ENCODE measurements at places on chromosomes 1 and 21.
A peak's percentile ranks its signal among the peaks of the same experiment; 100 is the strongest.

DNA sequence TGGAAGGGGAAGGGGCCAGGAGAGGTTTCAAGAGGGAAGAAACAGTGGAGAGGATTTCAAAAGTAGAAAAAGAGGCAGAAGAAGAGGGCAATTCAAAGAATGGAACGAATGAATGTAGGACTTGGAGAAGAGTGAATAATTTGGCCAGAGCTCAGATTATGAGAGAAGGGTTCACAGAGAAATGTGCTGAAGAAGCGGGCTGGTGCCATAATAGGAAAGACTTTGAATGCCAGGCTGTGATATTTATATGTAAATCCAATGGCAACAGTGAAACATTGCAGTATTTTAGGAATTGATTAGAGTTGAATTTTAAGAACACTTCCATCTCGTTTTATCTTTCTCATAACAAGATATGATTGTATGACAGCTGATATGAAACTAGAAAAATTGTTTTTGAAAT is 36.0 kb upstream of the ANGPTL7 start:
- DNase-seq, result no peak

DNA sequence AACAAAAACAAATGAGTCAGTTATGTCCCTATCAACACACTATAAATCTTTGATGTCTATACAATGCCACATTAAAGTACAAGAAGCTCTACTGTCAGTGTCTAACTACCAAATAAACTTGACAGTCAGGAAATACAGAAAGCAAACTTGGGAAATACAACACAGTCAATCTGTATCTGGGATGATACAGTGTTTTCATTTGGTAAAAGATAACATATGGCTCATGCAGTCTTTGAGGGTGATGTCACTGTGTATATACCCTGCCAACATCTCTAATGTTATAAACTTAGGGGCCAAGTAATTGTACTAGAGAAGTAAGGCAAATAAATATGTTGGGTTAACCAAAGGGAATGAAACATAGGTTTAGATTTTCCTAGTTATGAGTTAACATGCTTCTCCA is 552.5 kb upstream of the ADAMTS5 start:
- no peak for DNase-seq

- no peak for DNase-seq
Observed at GRCh38 chr1:110235181-110235833, 25.2 kb downstream of the KCNC4 start.

DNA sequence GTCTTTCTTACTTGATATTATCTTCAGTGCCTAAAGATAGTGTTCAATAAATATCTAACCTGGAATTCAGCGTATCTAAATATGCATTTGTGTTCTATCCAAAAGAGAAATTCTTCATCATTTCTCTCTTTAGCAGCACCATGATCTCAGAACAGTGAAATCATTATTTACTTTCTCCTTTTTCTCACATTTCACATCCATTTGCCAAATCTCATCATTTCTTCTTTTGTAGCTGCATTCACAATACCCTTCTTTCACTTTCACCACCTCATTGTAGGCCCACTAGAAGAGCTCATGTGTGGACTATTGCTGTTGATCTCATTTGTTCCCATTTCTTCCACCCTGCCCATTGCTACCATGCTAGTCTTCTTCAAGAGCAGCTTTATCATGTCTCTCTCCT is 178.0 kb downstream of the PHTF1 start:
- DNase-seq, result no peak

DNA sequence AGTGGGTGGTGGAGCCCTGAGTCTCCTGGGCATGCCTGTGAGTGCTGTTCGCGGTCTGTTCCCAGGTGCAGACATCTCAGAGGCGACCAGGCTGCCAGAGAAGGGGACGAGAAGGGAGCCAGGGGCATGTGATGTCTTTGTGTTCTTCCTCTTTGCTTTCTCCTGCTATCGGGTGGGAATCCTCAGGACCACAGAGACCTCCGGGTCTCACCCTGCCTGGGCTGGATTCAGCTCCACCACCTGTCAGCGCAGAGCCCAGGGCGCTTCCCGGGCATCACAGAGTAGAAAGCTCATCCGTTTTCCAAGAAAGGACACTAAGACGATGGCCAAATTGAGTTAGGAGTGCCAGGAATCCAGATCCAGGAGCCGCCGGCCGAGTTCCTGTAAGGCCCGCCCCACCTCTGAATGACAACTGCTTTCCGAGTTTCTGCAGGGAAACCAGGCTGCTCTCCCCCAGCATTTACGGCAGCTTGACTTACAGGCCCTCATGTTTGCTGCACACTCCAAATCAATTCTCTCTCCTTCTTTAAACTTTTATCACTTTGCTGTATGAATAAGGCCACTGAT is 130.8 kb downstream of the CAMTA1 start:
- no peak for DNase-seq

DNA sequence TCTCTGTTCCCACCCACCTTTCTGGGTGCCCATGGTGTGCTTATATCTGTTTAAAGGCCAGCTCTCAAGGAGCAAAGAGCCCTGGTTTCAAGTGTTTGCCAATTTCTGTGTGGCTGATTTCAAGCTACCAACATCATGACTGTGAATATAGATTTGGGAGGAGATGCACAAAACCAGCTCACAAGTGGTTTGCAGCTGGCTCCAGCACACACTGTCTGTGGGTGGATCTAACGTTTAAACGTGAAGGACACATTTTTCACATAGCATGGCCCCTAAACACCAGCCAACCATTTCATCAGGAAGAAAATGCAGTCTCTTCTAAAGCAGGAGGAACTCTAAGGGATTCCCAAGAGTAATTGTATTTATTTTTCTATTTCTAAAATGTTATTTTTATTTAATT is 65.2 kb downstream of the FCRL5 start:
- DNase-seq, result no peak

DNA sequence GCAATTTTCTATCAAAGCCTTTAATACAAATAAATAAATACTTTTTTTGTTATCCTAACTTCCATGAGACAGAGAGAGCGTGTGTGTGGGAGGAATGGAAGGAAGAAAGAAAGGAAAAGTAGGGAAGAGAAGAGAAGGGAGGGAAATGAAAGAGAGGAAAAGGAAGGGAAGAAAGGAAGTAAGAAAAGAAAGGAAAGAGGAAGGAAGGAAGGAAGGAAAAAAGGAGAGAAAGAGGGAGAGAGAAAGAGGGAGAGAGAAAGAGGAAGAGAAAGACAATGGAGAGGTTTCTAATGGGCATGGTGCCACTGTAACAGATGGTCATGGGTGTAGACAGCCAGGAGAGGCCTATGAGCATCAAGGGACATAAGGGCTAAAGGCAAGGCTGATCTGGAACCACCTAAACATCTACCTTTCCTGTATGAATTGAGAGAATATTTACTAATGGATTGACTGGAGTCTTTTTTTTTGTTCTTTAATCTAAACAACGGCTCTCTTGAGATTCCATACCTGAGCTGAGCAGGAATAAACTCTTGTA is 234.9 kb downstream of the PTPRC start:
- DNase-seq, result peak; percentile 69

DNA sequence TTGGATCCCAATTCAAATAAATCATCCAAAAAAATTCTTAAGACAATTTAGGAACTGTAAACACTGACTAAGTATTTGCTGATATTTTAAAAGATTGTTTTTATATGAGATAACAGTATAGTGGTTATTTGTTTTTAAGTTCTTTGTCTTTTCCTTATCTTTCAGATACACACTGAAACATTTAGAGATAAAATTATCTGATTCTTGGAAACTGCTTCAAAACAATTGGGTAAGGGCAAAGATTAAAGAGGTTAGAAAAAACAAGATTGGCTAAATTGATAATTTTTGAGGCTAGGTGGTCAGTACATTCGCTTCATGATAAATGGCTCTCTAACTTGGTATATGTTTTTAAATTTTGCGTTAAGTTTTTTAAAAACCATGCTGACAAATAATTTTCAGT is 117.3 kb downstream of the PSMG1 start:
- no peak for DNase-seq

GRCh38 chr21:37627074-37627473 is 260.5 kb downstream of the DYRK1A start:
- DNase-seq, result no peak

GRCh38 chr21:36518883-36519492 is 39.1 kb upstream of the CLDN14 start:
- no peak for DNase-seq

GRCh38 chr1:93471911-93472310 is 24.0 kb downstream of the FNBP1L start:
- no peak for DNase-seq

DNA sequence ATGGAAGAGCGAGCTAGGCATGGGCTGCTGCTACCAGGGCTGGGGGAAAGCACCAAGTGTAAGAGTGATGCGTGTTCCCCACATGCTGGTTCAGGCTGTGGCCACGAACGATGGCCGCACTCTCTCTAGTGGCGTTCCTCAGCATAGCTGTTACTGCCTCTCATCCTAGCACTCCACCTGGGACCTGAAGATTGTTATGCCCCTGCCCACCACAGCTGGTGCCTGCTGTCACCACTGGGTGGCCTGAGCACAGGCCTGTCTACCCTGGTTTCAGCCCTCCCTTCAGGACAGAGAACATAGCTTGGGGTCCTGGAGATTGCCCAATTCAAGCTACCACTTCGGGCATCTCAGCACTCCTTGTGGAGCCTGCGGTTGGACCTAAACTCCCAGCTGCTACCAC is 80.1 kb upstream of the PDC start:
- no peak for DNase-seq

DNA sequence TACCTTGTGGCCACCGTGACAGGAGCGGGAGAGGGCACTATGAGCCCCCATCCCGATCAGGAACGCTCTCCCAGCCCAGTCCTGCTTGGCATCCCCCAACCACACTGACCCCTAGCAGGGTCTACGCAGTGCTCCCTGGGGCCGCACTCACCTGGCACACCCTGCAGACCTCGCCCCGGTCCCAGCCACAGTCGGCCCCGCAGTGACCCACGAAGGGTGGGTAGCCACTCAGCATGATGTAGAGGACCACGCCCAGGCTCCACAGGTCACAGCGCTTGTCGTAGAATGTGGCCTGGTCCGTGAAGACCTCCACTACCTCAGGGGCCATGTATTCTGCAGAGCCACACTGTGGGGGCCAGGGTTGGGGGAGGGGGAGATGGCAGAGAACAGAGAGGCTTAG is 11.1 kb upstream of the KNCN start:
- no peak for DNase-seq

- no peak for DNase-seq
Observed at GRCh38 chr1:166139735-166140134, 27.1 kb downstream of the FAM78B start.

- DNase-seq, result no peak
Observed at GRCh38 chr1:117579221-117579906, 26.5 kb upstream of the TENT5C start.

GRCh38 chr1:212615201-212615470 is 6.6 kb downstream of the ATF3 start:
- DNase-seq, result no peak

- no peak for DNase-seq
Observed at GRCh38 chr1:19317126-19317910, 5.2 kb downstream of the SLC66A1 start.

- DNase-seq, result no peak
Observed at GRCh38 chr1:5648410-5649165, 343.6 kb downstream of the NPHP4 start.

DNA sequence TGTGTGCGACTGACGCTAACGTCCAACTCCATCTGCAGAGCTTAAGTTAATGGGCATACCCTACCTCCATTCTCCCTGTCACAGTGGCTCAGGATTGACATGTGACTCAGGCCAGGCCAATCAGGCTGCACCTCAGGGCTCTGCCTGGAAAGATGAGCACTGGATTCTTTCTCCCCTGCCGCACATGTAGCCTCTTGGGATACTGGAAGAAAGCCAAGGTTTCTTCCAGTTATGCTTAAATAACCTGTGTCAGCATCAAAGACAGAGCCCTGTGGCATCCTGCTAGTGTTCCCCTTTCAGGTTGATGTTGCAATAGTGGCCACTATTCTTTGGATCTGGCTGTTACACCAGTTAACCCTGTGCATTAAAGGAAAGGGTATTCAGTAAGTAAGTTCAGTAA is 55.0 kb upstream of the SYT6 start:
- no peak for DNase-seq

DNA sequence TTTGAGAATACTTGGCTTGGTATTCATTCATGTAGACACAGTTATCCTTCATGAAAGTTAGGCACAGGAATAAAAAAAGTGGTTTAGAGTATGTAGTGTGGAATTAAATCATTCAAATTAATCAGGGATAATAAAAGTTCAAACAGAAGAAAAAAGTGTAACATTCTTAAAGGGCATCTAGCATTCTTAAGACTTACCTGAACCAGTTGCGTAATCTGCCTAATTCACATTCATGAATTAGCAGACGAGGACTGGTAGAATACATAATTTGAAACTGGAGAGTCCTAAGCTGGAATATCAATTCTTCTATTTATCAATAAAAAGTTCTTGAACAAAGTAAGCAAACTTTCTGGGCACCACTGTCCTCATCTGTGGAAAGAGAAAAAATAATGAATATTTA is 157.0 kb upstream of the DEPDC1 start:
- DNase-seq, result no peak

GRCh38 chr1:156796340-156797097 is 20.1 kb downstream of the SH2D2A start:
- no peak for DNase-seq

DNA sequence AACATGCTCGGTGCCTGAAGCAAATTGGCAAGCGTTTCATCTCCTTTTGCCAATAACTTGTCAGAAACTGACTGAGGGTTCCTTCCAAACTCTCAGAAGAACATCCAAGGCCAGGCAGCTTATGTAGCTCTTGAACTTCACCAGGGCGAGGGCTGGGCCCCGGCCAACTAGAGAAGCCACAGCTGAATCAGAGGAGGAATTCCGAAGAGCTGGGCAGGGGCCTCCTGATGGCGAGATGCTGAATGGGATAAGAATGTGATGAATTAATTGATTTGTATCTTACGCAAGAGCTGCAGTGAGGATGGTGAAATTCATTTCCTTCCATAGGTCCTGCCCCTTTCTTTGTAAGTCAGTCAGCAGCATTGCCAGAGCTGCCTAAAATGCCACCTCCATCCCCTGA is 345.8 kb downstream of the KIF26B start:
- no peak for DNase-seq

- no peak for DNase-seq
Observed at GRCh38 chr1:219661464-219662092, 48.7 kb upstream of the ZC3H11B start.

DNA sequence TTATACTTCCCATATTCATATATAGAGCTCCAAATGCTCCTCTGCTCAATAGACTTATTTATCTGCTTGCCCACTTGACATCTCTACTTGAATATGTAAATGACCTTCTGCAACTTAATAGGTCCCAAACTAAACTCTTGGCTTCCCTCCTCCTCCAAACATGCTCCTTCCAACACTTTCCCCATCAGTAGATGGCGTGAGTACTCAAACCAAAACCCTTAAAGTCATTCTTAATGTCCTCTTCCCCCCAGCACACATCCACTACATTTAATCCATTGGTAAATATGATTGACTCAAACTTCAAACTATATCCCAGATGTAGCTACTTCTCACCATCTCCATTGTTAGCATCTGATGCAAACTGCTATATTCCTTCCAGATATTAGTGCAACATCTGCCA is 48.5 kb upstream of the PBX1 start:
- DNase-seq, result no peak

DNA sequence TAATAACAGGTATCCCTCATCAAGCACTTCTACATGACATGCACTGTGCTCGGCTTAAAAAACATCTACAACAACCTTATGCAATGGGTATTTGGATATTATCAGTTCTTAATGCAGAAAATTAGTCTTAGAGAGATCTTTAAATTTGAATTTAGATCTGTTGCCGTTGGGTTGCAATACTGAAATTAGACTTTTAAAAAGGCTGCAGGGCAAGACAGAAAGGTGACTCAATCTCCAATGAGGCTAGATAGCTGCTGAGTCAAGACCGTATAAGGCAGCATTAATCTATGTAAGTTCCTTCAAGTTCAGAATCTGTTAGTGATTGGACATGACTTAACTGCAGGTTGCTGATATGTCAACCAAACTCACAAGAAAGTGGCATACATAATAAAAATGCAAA is 37.3 kb downstream of the OLFM3 start:
- peak; percentile 65 for DNase-seq

Data from cerebellar cortex (tissue), 1 donor.